ENCODE measurements at places on chromosomes 1 and 21.

GRCh38 chr1:43934101-43934985 lies 742 bp downstream of the ARTN start:
- DNase-seq, result peak; percentile 69

DNA sequence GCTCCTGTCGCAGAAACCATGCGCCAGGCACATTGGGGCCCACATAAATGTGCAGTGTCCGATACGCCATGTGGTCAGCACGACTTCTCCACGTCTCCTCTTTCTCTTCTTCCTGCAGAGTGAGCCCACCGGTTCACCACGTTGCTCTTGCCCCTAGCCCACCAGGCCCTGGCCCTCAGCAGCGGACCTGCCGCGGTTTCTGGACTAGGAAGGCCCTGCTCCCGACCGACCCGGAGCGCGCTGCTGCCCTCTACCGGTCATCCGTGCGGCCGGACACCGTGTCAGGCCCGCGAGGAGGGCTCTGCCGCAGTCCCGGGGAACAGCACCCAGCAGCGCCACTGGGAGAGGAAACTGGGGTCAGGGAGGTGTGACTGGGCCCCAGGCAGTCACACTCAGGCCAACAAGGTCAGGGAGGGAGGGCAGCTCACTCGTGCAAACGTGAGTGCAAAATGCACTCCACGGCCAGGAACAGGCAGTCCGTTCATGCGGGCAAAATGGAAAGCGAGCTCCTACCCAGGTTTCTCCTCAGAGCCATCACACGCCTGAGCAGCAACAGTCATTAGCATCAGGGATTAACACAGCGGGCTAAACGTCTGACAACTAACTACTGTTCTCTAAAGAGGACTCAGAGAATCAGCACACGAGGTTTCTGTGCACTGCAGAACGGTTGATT lies 13.7 kb downstream of the TLR5 start:
- DNase-seq, result peak; percentile 81

- DNase-seq, result no peak
Observed at GRCh38 chr1:231601824-231602672, 24.5 kb upstream of the DISC1 start.

- no peak for DNase-seq
Observed at GRCh38 chr1:173249349-173249748, 42.2 kb upstream of the TNFSF4 start.

GRCh38 chr1:178057912-178058534 lies 35.9 kb upstream of the RASAL2 start:
- no peak for DNase-seq

GRCh38 chr21:41926807-41927171 lies 27.0 kb downstream of the C2CD2 start:
- no peak for DNase-seq

- DNase-seq, result no peak
Observed at GRCh38 chr1:73860421-73860950, 337.5 kb downstream of the LRRIQ3 start.

DNA sequence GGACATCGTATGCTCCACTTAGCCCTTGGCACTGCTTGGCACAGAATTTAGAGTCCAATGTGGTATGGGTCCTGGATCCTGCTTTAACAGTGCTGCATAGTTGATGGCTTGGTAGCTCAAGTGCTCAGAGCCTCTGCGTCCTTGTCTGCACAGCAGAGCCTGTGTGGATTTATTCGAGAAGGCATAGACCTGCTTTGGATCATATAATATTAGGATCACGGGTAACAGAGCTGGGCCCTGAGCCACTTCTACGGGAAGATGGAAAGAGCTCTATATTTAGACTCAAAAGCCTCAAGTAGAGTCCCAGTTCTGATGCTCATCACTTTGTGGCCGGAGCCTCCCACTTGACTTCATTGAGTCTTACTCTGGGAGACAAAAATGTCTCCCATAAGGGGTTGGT lies 164.4 kb upstream of the EDN2 start:
- no peak for DNase-seq

GRCh38 chr1:33049371-33049770 lies 12.7 kb upstream of the AK2 start:
- DNase-seq, result no peak

GRCh38 chr1:27332536-27333281 lies 9.1 kb upstream of the SYTL1 start:
- DNase-seq, result no peak

DNA sequence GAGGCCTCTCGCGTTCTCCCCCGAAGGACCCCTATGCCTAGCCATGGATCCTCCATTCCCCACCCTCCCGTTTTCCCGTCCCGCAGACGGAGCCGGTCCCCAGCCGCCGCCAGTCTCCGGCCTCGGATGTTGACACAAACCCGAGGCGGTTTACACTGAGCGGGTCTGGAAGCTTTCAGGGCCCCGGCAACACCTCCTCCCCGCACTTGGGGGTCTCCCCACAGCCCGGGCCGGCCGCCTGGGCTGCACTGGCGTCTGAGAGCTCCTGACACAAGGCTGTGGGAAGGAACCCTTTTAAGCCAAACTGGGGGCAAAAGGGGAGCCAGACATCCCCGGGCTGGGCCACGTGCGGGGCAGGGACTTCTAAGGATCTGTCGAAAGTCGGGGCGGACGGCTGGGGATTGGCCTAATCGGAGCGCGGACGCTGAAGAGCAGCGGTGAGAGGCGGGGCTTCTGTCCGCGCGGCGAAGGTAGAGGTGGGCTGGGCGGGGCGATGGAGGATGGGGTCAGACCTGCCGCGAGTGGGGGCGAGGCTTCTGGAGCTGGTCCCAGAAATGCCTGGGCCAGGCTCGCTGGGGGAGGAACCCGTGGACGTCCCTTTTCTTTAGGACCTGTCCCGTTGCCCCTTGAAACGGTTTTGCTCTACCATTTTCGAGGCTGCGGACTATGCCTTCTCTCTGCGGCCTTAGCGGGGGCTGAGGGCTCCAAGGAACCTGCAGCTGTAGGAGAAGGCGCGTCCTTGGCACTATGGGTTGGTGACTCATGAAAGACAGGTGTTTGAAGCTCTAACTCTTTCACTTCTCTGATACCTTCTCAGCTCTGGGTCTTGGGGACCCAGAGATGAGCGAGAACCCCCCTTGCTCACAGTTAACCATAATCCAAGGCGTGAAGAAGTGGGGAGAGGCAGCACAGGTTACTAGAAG lies 1.2 kb upstream of the HPCAL4 start:
- DNase-seq, result no peak

DNA sequence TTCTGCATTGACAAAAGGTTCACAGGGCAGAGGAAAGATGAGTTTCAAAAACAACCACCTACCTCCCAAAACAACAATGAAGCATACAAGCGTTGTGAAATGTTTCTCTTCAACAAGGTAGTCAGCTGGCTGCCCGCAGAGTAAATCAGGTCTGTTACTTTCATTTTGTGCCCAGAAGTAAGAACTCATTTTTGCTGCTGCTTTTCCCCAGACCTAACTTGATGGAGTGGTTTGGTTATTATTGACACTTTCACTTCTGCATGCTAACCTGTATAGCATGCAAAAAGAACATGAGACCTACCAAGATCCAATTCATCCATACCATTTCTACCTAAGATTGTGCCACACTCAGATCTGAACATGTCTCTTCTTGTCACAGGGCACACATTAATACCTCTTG lies 1.3 kb downstream of the SLC9C2 start:
- DNase-seq, result no peak

GRCh38 chr1:7847599-7847998 lies 5.3 kb downstream of the UTS2 start:
- no peak for DNase-seq

DNA sequence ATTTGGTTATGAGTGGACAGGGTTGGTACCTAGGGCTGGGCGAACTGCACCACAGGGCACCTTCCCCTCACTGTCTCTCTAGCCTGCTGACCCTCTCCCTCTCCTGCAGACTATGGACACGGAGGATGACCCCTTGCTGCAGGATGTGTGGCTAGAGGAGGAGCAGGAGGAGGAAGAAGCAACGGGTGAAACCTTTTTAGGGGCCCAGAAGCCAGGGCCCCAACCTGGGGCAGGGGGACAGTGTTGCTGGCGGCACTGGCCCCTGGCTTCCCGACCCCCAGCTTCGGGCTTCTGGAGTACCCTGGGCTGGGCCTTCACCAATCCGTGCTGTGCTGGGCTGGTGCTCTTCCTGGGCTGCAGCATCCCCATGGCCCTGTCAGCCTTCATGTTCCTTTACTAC lies 21.9 kb downstream of the DISP3 start:
- no peak for DNase-seq

DNA sequence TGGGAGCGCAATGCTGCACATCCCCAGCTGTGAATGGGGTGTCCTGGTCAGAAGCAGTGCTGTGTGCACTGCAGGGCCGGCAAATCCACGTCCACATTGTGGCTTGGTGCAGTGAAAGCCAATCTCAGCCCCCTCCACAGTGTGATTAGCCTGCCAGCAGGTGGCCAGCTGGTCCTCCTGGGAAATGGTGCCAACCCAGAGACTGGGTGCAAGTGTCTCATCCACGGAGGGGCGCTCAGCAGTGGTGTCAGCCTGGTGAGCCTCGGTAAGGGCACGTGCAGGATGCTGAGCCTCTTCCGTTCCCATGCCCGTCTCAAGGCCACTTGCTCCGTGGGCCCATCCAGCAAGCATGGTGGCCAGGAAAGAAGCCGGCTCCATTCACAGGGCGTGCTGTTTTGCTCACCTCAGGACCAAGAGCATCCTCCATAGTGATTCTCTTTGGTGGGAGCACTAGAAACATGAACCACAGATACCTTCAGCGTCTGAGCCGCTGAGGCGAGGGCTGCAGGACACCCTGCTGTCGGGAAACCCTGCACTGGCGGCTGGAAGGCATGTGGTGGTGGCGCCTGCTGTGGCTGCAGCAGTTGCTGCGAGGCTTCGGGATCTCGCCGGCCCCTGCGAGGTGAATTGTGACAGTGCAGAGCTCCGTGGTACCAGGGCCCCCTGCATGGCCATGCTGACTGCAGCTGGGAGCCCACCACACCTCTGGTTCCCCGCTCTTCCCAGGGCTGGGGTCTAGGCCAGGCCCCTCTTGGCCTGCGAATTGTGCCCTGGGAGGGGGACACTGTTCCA lies 2.0 kb upstream of the SMYD3 start:
- no peak for DNase-seq

DNA sequence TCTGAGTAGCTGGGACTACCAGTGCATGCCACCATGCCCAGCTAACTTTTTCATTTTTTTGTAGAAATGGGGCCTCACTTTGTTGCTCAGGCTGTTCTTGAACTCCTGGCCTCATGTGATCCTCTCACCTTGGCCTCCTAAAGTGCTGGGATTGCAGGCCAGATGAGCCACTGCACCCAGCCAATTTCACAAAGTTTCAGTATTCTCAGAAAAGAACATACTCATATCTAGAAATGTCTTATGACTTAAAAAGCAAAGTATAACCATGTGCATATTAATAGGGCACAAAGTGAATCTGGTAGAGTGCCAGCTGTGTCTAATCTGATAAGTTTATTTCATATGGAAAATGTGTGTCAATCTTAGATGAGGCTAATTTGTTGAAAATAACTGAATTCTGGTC lies 87.5 kb upstream of the CACYBP start:
- no peak for DNase-seq

- peak; percentile 47 for DNase-seq
Observed at GRCh38 chr1:175591083-175591743, 152.2 kb downstream of the TNR start.

- no peak for DNase-seq
Observed at GRCh38 chr21:43758811-43759210, 17.3 kb downstream of the CSTB start.

- DNase-seq, result no peak
Observed at GRCh38 chr21:21730512-21730911, 732.3 kb downstream of the NCAM2 start.

GRCh38 chr1:33842348-33842747 lies 21.5 kb upstream of the HMGB4 start:
- no peak for DNase-seq

- no peak for DNase-seq
Observed at GRCh38 chr1:223229756-223230155, 86.7 kb upstream of the TLR5 start.

GRCh38 chr1:3327389-3327702 lies 127.1 kb upstream of the ARHGEF16 start:
- DNase-seq, result no peak

DNA sequence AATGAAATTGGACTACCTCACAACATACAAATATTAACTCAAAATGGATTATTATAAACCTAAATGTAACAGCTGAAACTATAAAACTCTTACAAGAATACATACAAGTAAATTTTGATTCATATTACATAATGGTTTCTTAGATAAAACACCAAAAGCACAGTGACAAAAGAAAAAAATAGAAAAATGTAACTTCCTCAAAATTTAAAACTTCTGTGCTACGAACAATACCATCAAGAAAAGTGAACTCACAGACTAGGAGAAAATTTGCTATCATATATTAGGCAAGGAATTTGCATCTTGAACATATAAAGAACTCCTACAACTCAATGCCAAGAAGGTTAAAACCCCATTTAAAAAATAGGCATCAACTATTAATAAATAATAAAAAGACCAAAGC lies 31.2 kb downstream of the ANGPTL3 start:
- DNase-seq, result no peak

GRCh38 chr1:63753591-63753990 lies 20.2 kb upstream of the ROR1 start:
- no peak for DNase-seq

- DNase-seq, result no peak
Observed at GRCh38 chr1:32099426-32099825, 8.4 kb upstream of the KPNA6 start.

GRCh38 chr1:162956922-162957321 lies 95.9 kb upstream of the CCDC190 start:
- DNase-seq, result no peak

DNA sequence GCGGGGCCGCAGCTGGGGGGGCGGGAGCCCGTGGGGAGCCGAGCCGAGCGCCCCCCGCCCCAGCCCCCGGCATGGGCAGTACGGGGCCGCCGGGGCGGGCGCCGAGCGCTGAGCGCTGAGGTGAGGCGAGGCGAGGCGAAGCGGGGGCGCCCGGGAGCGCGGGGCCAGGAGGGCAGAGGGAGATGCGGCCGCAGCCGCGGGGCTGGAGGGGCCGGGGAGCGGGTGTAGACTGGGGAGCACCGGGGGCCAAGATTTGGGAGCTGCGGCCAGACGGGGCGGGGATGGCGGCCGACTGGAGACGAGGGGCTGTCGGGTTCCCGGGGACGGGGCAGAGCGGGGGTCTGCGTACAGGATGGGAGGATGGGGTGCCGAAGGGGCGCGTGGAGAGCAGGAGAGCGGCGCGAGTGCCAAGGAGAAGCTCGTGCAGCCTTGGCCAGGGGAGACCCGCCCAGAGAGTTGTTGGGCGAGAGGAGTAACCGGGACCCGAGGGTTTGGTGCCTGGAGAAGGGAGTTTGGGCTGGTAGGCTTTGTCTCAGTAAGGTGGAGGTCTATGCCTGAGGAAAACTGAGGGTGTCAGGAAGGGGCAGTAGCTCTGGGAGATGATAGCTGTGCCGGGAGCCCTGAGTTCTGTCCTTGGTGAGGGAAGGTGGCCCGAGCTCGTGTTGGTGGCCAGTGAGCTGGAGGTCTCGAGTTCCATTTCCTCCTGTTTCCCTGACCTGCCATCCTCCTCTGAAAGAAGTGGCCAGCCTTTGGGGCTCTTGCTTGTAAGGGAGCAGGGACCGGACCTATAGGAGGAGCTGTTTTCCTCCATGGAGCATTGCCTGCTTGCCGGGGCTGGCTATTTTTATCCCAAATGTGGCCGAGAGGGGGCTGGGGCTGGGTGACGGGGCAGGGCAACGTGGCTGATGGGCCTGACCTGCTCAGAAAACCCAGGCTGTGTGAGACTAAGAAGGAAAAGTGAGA lies 539 bp downstream of the ATP8B2 start:
- peak; percentile 28 for DNase-seq
